ENCODE measurements at places on chromosomes 12 and 14. TPM values are rescaled to one million over a fixed set of nuclear protein-coding genes. Genes with fewer than 3 reads are reported as not detected.

GRCh38 chr14:30417121-30417520 is 141.8 kb upstream of the G2E3 start:
- H3K4me1 ChIP-seq: peaks cover 20% of the 10 kb centered on the region
- H3K27ac ChIP-seq: no peak overlapping the region
- no peak for DNase-seq
- no peaks in the 10 kb centered on the region for H3K27me3 ChIP-seq
- H3K4me3 ChIP-seq: no peak overlapping the region
- H3K36me3 ChIP-seq: no peaks in the 10 kb centered on the region

DNA sequence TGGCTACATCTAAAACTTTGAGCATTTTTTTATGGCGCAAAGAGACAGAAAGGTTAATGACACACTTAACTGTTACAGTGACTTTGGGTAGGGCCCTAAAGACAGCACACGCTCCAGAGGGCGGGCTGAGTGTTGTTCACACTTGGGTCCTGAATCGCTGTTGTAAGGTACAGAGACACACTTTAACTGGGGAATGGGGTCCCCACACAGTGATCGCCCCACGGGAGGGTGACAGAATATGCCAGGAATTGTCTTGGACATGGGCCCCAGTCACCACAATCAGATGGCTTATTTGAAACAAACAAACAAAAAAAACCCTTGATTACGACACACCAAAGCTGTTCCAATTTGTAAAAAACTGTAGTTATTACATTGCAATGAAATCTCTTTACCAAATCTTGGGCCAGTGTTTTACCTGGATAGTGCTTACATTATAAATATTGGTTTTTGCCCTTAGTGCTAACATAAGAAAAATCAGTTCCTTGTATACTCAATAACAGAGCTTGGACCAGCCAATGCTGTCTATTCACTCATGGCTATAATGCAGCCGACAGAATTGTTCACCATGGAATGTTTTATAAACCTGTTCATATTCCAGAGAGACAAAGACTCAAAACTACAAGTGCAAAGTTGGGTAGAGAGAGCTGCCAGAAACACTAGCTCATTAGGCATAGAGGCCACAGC is 28.3 kb downstream of the KCTD10 start:
- H3K36me3 ChIP-seq: peaks cover 16% of the 10 kb centered on the region
- H3K27ac ChIP-seq: no peak overlapping the region
- H3K4me3 ChIP-seq: no peak overlapping the region
- DNase-seq: no peak
- H3K27me3 ChIP-seq: no peaks in the 10 kb centered on the region

GRCh38 chr14:39442293-39442692 is 10.1 kb upstream of the FBXO33 start:
- H3K36me3 ChIP-seq: peaks cover 4% of the 10 kb centered on the region
- DNase-seq: no peak
- no peak overlapping the region for H3K4me3 ChIP-seq
- H3K27ac ChIP-seq: no peak overlapping the region
- no peaks in the 10 kb centered on the region for H3K27me3 ChIP-seq
- peaks cover 2% of the 10 kb centered on the region for H3K4me1 ChIP-seq

DNA sequence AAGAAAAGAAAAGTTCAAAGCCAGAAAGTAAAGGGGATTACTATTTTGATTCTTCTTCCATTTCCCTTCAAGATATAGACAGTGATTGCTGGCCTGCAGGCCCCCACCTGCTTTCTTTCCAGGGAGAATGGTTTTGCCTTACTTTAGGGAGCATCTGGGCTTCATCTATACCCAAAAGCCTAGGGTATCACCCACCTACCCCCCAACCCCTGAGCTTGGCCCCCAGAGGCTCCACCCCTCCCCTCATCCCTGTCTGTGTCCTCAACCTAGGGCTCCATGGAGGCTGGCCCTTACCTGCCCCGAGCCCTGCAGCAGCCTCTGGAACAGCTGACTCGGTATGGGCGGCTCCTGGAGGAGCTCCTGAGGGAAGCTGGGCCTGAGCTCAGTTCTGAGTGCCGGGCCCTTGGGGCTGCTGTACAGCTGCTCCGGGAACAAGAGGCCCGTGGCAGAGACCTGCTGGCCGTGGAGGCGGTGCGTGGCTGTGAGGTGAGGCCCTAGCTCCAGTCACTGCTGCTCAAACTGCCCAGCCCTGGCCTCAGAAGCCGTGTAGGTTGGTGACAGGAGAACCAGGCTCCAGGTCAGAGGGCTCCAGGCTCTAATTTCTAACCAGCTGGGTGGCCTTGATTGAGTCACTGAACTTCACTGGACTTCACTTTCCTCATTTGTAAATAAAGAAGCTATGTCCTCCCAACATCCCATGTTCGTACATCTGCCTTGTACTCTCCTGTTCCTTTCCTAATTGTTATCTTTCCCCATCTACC is 13.6 kb downstream of the ARHGEF40 start:
- H3K27ac ChIP-seq: peak overlapping the region; percentile 2
- no peak for DNase-seq
- peaks cover 35% of the 10 kb centered on the region for H3K36me3 ChIP-seq
- H3K27me3 ChIP-seq: no peaks in the 10 kb centered on the region
- H3K4me1 ChIP-seq: no peaks in the 10 kb centered on the region
- no peak overlapping the region for H3K4me3 ChIP-seq

GRCh38 chr12:28622406-28622805 is 432.1 kb downstream of the CCDC91 start:
- H3K27me3 ChIP-seq: no peaks in the 10 kb centered on the region
- H3K4me1 ChIP-seq: no peaks in the 10 kb centered on the region
- no peak for DNase-seq
- no peak overlapping the region for H3K4me3 ChIP-seq
- H3K27ac ChIP-seq: no peak overlapping the region
- H3K36me3 ChIP-seq: no peaks in the 10 kb centered on the region

DNA sequence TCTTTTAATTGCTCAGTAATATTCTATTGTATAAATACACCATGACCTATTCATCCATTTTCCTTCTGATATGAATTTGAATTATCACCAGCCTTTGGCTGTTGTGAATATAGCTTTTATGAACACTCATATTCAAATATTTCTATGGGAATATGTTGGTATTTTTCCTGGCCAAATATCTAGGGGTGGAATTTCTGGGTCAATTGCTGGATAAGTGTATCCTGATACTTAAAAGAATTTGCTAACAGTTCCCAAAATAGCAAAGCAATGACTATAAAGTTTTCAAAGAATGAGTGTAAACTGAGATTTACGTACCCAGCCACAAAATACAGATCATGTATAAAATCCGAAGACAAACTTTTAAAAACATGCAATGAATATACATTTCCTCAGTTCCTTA is 148.7 kb upstream of the CLEC14A start:
- peaks cover 3% of the 10 kb centered on the region for H3K27me3 ChIP-seq
- no peak overlapping the region for H3K4me3 ChIP-seq
- H3K36me3 ChIP-seq: no peaks in the 10 kb centered on the region
- no peak overlapping the region for H3K27ac ChIP-seq
- H3K4me1 ChIP-seq: peaks cover 7% of the 10 kb centered on the region

DNA sequence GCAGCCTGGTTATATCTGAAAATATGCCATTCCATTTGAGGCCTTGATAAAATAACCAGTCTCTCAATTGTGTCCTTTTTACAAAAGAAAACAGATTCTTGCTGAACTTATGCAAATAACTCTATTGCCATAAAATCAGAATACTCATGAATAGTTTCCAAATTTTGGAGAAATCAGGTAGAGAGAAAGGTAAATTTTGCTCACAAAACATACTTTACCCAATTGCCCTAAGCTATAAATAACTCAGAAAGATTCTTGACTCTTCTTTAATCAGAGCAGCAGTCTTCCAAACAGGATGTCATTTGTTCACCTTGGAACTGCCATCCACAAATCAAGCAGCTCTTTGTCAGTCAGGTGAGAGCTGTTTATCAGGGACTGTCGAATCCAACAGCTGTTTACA is 12.6 kb downstream of the ZNF26 start:
- no peak for DNase-seq
- H3K36me3 ChIP-seq: peaks cover 67% of the 10 kb centered on the region
- H3K27ac ChIP-seq: no peak overlapping the region
- no peaks in the 10 kb centered on the region for H3K27me3 ChIP-seq
- H3K4me1 ChIP-seq: no peaks in the 10 kb centered on the region
- no peak overlapping the region for H3K4me3 ChIP-seq

DNA sequence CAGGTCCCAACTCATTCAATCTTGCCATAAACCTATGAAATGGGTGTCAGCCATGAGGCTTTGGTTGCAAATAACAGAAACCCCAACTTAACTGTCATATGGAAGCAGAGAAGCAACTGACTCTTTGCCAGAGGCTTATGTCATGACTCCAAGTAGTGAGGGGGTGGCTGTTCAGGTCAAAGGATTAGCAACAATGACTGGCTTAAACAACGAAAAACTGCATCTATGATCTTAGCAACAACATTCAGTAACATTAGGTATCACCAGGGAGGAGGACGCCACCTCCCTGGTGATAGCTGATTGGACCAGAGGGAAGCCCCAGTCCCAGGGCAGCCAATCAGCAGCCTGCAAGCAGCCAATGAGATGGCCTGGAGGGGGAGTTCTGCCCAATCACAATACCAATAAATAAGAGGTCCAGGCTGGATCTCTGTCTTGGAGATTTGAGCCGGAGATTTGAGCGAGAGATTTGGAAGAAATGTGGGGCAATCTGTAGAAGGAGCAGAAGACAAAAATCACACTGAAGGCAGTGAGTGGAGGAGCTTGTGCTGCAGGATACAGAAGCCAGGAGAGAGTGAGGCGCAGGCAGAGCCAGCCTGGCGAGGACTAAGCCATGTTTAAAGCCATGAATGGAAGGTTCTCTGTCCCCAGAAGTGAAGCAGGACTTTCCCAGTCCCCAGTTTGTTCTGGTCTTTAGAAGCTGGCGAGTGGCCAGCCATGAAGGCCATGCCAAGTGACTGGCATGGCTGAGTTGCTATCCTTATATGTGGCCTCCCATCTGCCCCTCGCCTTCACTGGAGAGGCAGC is 93.3 kb downstream of the CALM1 start:
- peaks cover 3% of the 10 kb centered on the region for H3K27me3 ChIP-seq
- H3K4me1 ChIP-seq: peaks cover 1% of the 10 kb centered on the region
- no peak overlapping the region for H3K27ac ChIP-seq
- H3K4me3 ChIP-seq: no peak overlapping the region
- H3K36me3 ChIP-seq: no peaks in the 10 kb centered on the region

DNA sequence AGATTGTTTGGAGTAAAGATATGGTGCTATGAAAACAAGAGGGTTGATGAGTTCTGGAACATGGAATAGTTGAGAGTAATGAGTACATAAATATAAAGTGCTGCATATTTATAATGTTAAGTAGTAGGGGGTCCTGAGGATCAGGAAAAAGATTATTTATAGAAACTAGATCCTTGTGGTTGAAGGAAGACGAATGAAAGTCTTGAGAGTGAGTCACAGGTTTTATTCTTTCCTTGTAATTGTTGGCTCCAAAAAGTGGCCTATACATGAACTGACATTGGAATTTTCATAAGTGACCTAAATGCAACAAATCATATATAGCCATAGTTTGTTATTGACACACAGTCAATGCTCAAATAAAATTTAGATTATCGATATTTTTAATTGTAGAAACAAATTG is 440.4 kb upstream of the PRICKLE1 start:
- H3K27ac ChIP-seq: no peak overlapping the region
- H3K4me3 ChIP-seq: no peak overlapping the region
- H3K36me3 ChIP-seq: peaks cover 1% of the 10 kb centered on the region
- no peaks in the 10 kb centered on the region for H3K4me1 ChIP-seq
- no peak for DNase-seq

DNA sequence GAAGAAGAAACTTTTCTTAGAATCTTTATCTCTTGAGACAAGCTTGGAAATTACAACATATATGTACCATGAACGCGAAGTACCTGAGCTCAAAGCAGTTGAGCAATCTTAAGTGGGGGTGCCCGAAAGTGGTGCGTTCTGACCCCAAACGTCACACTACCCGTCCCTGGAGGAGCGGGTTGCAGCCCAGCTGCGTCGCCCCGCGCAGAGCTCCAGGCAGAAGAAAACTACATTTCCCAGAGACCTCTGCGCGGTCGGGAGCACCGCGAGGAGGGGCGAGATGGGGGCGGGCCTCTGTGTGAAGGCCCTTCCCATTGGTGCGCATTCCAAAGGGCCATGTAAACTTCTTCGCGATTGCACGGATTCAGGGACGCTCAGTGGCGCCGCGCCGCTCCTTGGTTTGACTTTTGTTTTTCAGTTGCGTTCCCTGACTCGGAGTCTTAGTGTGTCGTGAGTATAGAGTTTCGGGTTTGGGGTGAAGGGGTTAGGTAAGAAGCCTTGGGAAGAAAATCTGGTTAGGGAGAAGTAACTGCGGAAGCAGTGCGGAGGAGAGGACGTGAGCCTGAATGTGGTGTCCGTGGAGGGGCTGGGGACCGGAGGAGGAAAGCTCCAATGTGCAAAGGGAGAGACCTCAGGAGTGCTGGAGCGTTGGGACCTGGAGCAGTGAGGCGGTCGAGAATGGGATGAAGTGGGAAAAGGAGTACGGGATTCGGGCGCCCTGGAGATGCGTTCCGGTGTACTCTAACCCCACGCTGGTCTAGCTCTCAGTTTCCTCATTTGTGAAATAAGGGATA is at the start of gene CCDC77:
TSS of gene CCDC77 (plus strand) at position 410 of the 794 bp plus-strand sequence. CDS start 7,740 bp downstream, outside the sequence.
- no peak within 1 kb of the TSS for H3K4me3 ChIP-seq
- H3K36me3 ChIP-seq: peaks cover 6% of the 10 kb centered on the region
- H3K4me1 ChIP-seq: no peaks in the 10 kb centered on the region
- H3K27me3 ChIP-seq: no peaks in the 10 kb centered on the region

DNA sequence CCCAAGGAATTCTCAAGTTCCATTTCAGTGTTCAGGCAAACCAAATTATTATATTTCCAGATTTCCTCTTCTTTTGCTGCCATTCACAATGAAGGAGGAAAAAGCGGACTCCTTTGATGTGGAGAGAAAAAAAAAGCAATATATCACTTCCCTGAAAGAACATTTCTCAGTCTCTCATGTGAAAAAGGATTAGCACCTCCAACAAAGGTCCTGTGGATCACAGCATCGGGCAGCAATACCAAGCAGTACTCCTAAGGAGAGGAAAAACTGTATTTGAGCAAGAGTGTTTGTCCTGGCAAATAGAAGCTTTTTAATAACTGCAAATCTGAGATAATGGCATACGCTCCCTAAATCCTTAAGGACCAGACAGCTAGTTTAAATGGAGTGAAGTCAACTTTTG is 93.9 kb upstream of the RFX4 start:
- no peaks in the 10 kb centered on the region for H3K27me3 ChIP-seq
- H3K27ac ChIP-seq: no peak overlapping the region
- H3K4me1 ChIP-seq: peaks cover 35% of the 10 kb centered on the region
- DNase-seq: no peak
- no peak overlapping the region for H3K4me3 ChIP-seq

GRCh38 chr14:99938376-99938775 is 126.8 kb upstream of the EVL start:
- no peak overlapping the region for H3K27ac ChIP-seq
- peaks cover 1% of the 10 kb centered on the region for H3K4me1 ChIP-seq
- no peak for DNase-seq
- H3K4me3 ChIP-seq: no peak overlapping the region
- no peaks in the 10 kb centered on the region for H3K27me3 ChIP-seq
- peaks cover 10% of the 10 kb centered on the region for H3K36me3 ChIP-seq

TMEM229B gene
- total RNA-seq: 1.8 TPM

RNASE3 gene
- not detected for total RNA-seq

KRT74 gene
- not detected for total RNA-seq

VWF gene
- 0.10 TPM for total RNA-seq

PAN2 gene
- total RNA-seq: 69.3 TPM

TMEM179 gene
- 9.2 TPM for total RNA-seq

SMCO2 gene
- 1.6 TPM for total RNA-seq

PSMB5 gene
- total RNA-seq: 156 TPM

CNTN1 gene
- total RNA-seq: 3.1 TPM

CISTR gene
- total RNA-seq: not detected

RAPGEF3 gene
- total RNA-seq: 1.2 TPM
